ENCODE measurements at places on chromosomes 3 and 15.

- DNase-seq: no peak
Observed at GRCh38 chr3:103499132-103499900, 1064.5 kb downstream of the ZPLD1 start.

DNA sequence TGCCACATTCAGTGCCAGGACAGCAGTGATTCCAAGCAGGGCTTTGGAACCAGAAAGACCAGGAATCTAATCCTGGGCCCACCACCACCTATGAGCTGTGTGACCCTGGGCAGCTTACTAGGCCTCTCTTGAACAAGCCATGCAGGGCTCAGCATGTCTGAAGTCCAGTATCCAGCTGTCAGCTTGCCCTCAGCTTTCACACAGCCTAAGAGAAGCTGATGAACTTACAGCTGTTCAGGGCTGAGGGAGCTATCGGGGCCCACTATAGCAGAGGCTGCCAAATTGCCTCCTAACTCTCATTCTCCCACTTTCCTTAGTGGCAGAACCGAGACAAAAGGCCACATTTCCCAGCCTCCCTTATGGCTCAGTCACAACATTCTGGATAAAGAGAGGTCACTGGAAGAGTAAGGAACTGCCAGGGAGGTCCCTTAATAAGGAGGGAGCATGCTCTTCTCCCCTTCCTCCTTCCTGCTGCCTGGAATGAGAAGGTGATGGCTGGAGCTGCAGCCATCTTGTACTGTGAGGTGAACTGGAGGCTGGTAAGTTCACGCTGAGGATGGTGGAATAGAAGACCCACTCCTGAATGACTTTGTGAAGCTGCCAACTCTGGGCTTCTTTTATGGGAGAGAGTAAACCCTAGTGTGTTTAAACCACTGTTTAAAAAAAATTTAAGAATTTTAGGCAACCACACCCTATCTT, 34.5 kb downstream of the FEM1B start:
- DNase-seq: no peak

GRCh38 chr3:19937459-19938294, 3.7 kb upstream of the EFHB start:
- no peak for DNase-seq

- DNase-seq: no peak
Observed at GRCh38 chr3:48991851-48992545, 2.0 kb downstream of the P4HTM start.

DNA sequence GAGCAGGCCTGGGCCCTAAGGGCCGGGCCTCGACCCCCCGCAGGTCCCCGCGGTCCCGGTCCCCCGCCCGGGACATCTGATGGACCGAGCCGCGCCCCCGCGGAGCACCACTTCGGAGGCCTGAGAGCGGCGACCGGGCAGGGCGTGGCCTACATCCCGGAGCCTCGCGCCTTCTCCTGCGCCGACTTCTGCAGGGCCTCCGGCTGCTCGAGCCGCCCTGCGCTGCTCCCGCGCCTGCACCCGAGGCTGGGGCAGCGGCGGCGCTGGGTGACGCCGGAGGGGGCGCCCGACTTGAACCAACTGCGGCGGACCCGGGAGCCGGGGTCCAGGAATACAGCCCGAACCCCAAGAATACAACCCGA, 14.9 kb upstream of the GP9 start:
- DNase-seq: no peak

DNA sequence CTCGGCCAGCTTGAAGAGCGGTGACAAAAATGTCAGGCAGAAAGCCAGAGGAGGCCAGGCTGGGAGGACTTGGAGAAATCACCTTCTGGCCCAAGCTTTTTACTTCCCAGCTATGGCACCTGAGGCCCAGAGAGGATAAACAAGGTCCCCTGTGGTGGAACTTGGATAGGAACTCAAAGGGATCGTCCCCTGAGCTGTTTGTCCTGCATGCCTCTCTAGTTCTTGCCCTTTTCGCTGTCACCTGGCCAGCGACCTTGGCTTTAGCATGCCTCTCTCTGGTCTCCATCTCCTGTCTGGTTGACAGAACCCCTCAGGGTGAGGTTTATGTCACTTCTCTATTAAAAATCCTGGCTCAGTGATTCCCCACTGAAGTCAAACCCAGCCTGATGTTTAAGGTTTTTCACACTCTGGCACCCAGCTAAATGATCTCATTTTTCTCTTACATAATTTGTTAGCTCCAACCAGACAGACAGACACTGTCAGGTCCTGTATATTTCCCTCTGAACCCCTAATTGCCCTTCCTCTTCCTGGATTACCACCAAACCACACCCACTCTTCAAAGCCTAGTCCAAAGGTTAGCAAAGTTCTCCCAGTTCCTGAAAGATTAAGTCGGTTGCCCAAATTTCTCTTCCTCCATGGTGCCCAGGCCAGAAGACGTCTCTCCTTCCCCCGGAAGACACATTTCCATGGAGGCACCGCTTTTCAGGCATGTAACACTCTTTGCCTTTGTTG, 169.1 kb downstream of the FAM43A start:
- no peak for DNase-seq

GRCh38 chr3:132981719-132982118, 56.5 kb upstream of the TMEM108 start:
- DNase-seq: no peak

DNA sequence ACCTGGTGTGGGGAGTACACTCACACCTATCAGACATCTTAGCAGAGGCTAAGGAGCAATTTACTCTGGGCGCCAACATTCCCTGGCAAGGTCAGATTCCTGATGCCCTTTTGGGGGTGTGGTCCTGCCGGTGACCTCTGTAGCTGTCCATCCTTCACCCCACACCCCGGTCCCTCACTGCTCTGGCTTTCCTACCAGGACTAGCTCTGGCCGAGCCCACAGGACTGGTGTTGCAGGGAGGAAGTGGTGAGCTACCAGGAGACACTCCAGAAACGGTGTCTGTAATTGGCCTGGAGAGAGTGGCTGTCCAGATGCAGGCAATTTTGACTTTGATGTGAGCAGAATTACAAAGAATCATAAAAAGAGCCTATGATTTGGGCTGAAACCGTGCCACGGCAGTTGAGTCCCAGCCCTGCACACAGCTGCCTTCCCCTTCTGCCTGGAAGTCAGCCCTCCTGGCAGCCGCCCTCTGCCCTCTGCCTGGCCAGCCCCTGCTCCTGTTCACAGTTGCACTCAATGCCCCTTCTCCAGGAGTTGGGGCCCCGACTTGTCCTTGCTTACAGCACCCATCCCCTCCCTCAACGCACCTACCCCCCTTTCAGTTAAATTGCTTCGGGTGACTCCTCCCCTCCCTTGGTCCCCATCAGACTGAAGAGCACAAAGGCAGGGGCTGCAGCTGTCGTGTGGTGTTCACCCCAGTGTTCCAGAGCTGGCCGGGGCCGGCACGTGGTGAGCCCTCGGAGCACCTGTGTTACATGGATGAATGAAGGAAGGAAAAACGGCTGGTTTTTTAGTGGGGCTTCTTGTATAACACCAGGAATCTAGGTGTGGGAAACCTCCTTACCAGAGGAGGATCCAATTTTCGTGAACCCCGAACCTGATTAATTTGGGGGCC, 80.2 kb upstream of the TPM1 start:
- no peak for DNase-seq

GRCh38 chr3:189236352-189236751, 64.6 kb downstream of the TPRG1 start:
- no peak for DNase-seq

GRCh38 chr3:2133146-2133545, 34.5 kb downstream of the CNTN4 start:
- DNase-seq: no peak

- DNase-seq: no peak
Observed at GRCh38 chr3:12978682-12979081, 94.5 kb downstream of the IQSEC1 start.

DNA sequence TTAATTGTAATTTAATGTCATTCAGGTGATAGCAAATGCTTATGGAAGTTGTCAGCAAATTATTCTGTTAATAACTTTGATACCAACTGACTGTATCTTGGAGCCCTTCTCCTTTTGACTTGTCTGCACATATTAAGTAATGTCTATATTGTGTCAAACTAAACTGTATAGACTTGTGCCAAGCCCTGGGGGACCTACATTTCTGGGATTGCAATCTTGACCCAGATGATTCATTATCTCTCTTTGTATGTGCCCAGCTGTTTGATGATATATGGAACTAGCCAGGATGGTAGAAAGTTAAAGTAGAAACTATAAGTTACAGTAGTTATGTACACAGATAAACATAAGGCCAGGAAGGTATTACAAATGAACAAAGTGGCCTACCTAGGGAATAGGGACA, 402.8 kb upstream of the RARB start:
- no peak for DNase-seq

DNA sequence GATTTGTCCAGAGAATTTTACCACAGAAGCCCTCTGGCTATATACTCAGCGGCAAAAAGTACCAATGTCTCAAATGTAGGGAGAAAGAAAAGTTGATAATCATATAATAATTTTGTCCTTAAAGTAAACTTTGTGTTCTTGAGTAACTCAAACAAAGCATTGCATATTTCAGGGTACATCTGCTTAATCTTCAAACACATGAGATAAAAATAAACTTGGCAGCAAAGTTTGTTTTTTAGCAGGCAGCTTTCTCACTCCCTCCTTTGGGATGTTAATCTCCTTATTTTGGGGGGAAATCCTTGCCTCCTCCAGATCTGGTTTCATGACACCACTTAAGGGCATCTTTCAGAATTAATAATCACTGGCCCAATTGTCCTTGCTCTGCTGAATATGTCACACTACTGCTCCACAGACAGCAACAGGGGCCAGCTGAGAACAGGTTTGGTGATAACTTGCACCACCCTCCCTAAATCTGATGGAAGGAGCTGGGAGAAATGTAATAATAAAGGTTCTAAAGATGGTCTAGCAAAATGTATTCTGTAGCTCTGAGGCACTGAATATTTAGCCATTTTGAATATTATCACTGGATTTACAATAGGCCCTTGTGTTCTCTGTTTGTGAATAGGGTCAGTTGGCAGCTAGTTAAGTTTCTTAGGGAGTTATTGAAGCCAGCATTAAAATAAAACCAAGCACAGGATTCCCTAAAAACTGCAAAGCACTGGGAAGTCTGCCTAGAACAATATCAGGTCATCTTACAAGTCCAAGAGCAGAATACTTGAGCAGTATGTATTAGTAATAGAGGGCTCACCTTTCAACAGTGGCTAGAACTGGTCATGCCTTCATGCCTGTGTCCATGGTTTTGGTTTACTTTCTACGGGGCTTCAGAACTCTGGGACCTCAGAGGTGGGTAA, 79.2 kb downstream of the EFL1 start:
- no peak for DNase-seq

- DNase-seq: no peak
Observed at GRCh38 chr3:127827808-127828207, 5.5 kb upstream of the MGLL start.

DNA sequence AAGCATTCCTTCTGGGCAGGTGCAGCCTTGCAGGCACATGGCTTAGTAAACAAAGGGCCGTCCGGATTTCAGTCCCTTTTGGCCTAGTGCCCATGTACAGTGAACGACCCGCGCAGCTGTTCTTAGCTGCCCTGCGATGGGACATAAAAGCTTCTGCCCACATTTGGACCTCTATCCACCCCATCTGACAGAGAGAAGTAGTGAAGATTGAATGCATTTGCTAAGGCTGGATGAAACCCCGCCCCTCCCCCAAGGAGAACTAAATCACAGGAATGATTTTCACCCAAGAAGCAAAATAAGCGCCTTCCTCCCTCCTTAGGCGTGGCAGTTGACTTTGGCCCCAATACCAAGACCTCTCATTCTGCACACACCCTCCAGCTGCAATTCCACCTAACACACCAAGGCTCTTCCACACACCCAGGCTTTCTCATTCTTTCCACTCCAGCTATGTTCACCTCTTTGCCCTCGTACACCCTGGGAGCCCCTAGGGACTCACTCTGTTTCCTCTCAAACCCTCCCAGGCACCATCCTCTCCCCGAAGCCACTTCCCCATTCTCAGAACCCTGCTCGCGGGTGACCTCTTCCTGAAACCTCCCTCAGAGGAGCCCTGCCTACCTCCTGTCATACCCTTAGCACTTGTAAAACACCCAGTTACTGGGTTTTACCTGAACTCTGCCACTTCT, 14.1 kb upstream of the HRH1 start:
- DNase-seq: no peak

DNA sequence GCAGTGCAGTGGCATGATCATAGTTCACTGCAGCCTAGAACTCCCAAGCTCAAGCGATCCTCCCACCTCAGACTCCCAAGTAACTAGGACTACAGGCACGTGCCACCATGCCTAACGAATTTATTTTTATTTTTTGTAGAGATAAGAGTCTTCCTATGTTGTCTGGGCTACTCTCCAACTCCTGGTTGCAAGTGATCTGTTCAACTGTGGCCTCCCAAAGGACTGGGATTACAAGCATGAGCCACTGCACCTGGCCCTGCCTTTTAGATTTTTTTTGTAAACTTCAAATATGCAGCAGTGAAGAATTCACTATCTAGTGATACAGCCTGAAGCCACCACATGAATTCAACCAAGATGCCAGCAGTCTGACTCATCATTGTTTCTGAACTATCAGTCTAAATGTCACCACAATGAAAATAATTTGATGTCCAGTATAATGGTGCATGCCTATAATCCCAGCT, 32.7 kb downstream of the UBXN7 start:
- DNase-seq: no peak

DNA sequence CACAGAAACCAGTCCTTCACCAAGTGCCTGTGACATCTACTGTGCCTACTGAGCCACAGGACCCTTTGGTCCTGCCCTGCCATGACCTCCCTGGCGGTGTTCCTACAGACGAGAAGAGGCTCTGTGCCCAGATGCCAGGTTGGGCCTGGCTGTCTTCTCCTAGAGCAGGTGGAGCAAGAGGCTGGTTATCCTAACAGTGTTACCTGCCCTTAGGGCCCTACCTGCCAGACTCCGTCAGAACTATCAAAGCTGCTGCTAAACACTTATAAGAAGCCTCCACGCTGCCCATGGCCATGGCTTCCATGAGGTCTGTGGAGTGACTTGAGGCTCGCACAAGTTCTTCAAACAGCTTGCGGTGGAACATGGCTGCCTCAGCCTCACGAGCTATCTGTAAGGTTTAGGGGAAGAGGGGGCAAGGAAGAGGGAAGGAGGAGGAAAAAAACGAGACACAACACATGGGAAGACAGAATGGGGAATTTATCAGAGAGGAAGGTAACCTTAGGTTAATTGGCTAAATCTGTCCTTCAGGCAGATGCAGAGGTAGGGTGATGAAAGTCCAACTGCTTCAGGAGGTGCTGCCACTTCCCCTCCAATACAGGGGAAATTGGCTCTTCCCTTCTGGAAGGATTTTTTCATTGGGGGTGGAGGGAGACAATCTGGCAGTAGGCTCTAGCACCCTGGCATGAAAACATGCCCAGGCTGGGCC, 5.4 kb upstream of the GRAMD2A start:
- no peak for DNase-seq

Data from T-cell (primary cell).